Hindlimb muscle (tissue), 1 donor: ENCODE measurements at places on chromosomes 1 and 21.
A peak's percentile ranks its signal among the peaks of the same experiment; 100 is the strongest.

GRCh38 chr1:5002676-5003075, 348.3 kb downstream of the AJAP1 start:
- no peak for DNase-seq

- no peak for DNase-seq
Measured at GRCh38 chr1:196546272-196547111, 61.7 kb downstream of the KCNT2 start.

DNA sequence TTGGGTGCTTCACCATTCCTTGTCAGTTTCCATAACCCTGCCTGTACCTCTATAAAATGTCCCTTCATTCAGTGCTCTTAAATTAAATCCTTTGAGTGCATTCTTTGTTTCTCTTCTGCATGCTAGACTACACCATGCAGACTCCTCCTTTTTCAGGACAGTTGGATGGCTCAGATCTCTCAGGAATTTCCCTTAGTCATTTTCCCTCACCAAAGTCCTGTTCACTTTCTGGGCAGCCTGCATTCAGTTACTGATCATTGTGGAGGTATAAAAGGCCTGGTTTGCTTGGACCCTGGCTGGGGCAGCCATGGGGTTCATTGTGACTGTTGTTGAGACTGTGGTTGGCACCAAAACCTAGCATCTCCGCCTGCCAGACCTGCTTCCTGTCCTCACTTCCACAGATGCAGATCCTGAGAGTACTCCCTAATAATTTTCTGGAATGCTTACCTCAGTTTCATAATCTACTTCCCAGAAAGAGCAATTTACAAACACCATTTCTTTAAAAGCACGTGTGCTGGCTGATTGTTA, 88.4 kb downstream of the PDE4B start:
- no peak for DNase-seq

DNA sequence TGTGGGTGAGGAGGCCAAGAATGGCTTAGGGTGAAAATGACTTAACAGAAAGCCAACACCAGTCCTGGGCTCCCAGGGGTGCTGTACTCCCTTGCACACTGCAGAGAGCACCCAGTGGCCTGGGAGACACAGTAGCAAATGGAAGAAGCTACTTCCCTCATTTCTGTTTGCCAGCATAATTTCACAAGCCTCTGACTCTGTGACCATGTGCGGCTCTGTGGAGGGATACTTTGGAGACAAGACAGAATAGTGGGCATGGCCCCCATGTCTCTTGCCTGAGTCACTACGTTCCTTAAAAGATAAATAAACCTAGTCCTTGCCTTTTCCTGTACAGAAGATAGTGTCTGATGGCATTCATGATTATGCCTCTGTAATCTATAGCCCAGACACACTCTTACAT, 38.1 kb downstream of the TRIM62 start:
- DNase-seq: no peak

GRCh38 chr21:39681845-39682244, 63.1 kb upstream of the IGSF5 start:
- no peak for DNase-seq

- no peak for DNase-seq
Measured at GRCh38 chr1:145878724-145879123, 6.9 kb downstream of the ANKRD35 start.

DNA sequence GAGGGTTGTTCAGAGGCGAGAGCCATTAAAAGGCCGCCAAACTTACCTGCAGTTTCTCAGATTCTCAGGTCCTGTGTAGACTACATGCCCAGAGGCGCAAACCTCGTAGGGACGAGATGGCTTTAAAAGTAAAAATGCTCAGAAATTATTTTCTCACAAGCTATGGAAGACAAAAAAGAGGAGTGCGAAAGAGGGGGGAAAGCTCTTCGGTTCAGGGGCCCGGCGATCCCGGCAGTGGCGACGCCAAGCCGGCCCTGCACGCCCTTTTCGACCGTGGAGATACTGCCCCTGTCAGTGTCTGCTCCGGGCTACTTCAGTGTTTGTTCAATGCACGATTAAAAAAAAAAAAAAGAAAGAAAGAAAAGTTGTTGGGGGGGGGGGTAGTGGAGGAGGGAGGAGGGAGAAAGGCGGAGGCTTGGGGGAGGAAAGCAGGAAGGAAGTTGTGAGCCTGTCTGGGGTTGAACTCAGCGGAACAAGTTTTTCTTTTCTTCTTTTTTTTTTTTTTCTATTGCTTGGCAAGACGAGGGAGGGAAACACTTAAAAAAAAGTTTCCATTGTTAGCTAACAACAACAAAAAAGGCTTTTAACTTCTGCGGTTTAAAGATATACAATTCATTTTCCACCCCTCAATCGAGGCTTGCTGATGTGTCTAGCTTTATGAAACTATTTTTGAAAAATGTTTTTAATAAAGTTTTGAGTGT, at the start of gene ITPKB:
TSS of gene ITPKB (minus strand) at position 288 of the 701 bp plus-strand sequence. CDS start 1,824 bp downstream, outside the sequence.
- DNase-seq: peak; percentile 83

GRCh38 chr1:87203904-87204303, 124.8 kb upstream of the LMO4 start:
- DNase-seq: no peak

- no peak for DNase-seq
Measured at GRCh38 chr1:101220906-101221305, 15.9 kb upstream of the S1PR1 start.

GRCh38 chr1:159076438-159077119, at the start of gene AIM2:
Gene AIM2, minus strand, starts transcription at chr1:159076766. Its CDS starts 3,267 bp downstream, at chr1:159073499.
- no peak for DNase-seq

DNA sequence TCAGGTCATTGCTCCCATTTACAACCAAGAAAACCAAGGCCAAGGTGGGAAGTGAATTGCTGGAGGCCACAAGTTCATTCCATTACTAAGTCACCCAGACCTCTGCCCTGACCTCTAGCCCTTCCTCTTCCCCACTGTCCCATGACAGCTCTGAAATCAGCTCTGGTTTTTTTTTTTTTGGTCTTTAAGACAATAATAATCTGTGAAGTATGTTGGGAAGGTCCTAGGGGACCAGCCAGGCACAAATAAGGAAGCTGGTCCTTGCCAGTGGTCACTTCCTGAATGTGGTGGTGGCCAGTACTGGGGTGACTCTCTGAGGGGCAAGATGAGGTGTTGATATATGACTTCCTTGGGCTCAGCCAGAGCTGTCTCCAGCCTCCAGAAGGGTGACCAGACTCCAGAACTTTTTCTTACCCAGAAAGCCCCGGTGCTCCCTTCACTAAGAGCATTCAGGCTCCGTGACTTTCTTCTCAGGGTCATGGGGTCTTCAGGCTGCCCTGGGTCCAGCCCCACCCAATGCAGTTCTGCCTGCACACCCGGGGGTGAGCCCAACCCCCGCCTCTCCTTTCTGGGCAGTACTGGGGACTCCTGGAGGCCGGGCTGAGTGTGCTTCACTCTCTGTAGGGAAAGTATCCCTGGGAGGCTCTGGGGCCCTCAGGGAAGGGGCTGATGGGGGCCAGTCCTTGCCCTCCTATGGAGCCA, 159.6 kb downstream of the PTPRU start:
- DNase-seq: no peak

DNA sequence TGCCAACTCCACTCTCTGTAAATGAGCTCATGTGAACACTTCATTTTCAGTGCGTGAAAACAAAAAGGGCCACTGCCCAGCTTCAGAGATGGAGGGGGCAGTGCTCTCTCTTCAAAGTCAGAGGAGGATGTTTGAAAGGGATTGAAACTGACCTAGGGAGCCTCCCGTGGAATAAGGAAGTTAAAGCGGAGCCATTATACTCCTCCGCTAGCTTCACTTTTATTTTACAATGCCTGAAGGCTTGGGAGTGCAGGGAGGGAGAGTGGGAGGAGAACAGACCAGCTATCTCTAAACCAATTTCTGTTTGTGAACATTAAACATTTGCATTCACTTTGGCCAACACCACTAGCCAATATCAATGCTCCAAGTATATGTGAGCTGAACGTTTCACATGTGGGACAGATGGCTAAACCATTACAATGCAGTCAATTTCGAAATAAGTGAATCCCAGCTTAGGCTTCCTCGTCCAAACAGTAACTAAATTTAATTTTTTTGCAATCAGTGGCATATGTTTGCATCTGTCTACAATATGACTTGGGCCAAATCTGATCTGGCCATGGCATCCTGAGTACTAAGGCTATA, 126.9 kb downstream of the ESRRG start:
- no peak for DNase-seq

DNA sequence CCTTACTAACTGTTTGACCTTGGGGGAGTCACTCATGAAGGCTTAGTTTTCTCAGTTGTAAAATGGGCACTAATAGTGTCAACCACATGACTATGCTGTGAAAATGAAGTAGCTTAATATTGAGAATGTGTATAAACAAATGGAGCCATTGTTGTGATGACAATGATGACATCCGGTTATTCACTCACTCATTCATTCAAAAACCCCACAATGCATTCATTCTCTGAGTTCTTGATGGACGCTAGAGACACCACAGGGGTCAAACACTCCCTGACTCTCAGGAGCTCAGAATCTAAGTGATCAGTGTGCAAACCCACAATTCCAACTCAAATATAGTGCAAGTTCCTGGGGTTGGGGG, 138.9 kb downstream of the FOXD2 start:
- DNase-seq: no peak

- no peak for DNase-seq
Measured at GRCh38 chr1:189567890-189568289, 909.8 kb downstream of the BRINP3 start.

DNA sequence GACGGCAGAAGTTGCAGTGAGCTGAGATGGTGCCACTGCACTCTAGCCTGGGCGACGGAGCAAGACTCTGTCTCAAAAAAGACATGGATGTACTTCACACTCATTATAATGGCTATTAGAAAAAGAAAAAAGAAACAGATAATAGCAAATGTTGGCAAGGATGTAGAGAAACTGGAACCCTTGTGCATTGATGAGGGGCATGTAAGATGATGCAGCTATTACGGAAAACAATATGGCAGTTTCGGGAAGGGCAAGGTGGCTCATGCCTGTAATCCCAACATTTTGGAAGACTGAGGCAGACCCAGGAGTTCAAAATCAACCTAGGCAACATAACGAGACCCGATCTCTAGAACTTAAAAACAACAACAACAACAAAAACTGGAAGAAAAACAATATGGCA, 22.3 kb downstream of the TRIT1 start:
- no peak for DNase-seq
